Stimulated activated CD8-positive, alpha-beta memory T cell treated with anti-CD3 and anti-CD28 coated beads, Interleukin-7, amount 100 ng/mL, for 48 hours (primary cell): ENCODE measurements at places on chromosomes 16 and 17.

- DNase-seq: no peak
Measured at GRCh38 chr17:36743130-36743529, 141.7 kb downstream of the MRM1 start.

GRCh38 chr16:50531901-50532300 lies 16.3 kb upstream of the NKD1 start:
- DNase-seq: no peak

DNA sequence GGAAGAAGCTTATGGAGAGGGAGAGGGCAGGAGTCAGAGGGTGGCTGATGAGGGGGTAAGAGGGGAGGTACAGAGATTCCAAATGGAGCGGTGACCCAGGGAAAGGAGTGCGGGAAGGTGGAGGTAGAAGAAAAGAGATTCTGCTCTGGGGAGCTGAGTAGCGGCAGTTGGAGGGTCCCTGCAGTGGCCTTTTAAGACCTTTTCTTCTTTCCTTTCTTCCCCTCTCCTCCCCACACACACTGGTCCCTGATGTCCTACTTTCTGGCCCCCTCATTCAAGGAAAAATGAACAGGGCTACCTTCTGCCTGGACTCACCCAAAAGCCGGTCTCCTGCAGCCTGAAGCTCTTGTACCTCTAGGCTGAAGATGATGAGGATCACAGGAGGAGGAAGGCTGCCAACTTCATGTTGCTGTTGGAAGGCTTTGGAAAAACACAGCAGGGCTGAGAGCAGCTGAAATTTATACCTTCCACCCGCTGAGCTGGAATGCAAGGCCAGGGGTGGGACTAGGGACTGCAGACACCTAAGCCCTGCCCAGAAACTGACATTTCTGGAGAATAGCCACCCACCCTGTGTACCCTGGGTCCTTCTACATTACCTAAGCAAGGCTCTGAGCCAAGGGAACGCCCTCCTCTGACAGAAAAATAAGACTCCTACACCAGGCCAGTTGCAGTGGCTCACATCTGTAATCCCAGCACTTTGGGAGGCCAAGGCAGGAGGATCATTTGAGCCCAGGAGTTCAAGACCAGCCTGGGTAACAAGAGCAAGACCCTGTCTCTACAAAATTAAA lies 9.4 kb upstream of the HEATR6 start:
- DNase-seq: no peak

DNA sequence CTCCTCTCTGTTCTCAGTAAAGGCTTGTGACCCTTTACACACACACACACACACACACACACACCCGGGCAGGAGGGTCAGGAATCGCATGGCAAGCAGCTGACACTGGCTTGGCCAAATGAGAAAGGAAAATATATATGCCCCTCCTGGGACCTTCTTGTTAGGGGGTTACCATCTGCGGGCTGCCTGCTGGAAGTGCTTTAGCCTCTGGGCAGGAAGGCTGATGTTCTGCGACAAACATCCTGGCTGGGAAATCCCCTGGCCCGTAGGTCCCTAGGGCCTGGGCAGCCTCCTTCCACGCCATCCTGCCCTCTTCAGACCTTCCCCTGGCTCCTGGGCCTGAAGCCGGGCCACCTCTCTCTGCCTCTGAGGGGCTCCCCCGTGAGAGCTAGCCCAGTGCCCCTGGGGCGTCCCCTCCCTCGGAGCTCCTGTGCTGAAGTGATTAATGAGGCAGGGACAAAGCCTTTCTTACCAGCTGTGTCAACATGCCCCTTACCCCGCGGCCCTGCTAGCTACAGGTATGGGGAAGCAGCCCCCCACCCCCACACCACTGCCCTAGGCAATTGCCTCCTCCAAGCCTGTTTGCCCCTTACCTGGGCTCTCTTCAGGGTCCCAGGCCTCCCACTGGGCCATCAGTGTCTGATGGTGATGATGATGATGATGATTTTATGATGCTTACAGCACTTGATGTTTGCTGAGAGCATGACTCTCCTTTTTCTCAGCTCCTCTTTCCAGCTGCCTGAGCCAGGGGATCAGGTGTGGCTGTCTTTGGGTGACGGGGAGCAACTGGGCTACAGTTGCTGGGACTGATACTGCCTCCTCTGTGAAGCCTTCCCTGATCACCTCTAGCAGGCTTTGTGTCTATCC lies 32.8 kb upstream of the ETV4 start:
- no peak for DNase-seq

DNA sequence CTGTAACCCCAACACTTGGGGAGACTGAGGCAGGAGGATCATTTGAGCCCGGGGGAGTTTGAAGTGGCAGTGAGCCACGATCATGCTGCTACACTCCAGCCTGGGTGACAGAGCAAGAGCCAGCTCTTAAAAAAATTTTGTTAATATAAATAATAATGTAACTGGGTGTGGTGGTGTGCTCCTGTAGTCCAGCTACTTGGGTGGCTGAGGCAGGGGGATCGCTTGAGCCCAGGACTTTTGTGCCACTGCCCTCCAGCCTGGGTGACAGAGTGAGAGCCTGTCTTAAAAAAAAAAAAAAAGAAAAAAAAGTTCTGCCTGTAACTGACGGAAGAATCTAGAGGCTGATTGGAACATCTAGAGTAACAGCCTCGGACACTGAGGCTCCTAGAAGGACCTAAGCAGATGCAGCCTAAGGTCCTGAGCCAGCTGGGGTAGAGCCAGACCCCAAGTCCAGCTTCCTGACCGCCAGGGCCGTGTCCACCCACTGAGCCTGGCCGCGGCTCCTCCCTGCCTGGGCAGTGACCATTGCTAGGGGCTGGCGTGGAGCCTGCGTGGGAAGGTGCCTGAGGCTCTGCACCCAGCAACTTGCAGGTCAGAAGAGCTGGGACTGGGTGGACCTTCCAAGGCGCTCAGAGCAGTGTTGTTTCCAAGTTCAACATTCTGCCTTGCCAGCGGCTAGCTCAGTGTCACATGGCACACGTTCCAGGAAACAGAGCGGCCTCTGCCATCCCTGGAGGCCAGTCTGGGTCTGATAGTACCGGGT lies 209.4 kb upstream of the CIBAR2 start:
- no peak for DNase-seq
